ENCODE measurements at places on chromosomes 3 and 15.

- no peak for DNase-seq
Observed at GRCh38 chr15:91783008-91783407, 70.5 kb upstream of the SLCO3A1 start.

GRCh38 chr3:127675651-127676391 is 3.1 kb downstream of the ABTB1 start:
- DNase-seq: no peak

DNA sequence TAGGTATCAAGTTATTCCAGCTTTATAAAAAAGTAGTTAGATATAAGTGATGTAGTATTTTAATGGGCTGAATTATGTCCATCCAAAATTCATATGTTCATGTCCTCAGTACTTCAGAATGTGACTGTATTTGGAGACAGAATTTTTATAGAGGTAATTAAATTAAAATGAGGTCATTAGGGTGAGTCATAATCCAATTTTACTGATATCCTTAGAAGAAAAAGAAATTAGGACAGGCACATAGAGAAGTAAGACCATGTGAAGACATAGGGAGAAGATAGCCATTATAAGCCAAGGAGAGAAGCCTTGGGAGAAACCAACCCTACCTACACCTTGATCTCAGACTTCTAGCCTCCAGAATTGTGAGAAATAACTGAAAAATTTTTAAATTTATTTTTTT is 30.3 kb downstream of the RAP2B start:
- DNase-seq: no peak

- no peak for DNase-seq
Observed at GRCh38 chr15:52382647-52383046, 87.0 kb upstream of the MYO5C start.

GRCh38 chr15:46713045-46713444 is 1004.3 kb upstream of the SEMA6D start:
- DNase-seq: no peak

GRCh38 chr3:101926594-101927105 is 77.3 kb downstream of the NFKBIZ start:
- DNase-seq: no peak

GRCh38 chr15:52738311-52738710 is 51.8 kb downstream of the ONECUT1 start:
- no peak for DNase-seq

DNA sequence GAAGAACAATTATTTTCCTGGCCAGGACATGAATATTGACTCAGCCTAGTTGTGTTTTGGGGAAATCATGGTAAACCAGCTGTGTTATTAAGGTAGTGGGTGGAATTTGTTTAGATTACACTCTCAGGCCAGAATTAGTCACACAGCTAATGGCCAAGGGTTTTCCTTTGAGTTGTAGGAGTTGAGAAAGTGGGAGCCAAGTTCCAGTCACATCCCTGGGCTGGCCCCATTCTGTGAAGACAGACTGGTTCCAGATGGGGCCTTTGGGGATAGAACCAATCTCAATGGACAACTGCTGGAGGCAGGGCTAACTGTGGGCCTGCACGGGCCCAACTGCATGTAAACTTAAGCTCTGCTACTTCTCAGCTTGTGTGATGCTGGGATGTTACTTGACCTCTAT is 1.4 kb upstream of the RASL12 start:
- no peak for DNase-seq

DNA sequence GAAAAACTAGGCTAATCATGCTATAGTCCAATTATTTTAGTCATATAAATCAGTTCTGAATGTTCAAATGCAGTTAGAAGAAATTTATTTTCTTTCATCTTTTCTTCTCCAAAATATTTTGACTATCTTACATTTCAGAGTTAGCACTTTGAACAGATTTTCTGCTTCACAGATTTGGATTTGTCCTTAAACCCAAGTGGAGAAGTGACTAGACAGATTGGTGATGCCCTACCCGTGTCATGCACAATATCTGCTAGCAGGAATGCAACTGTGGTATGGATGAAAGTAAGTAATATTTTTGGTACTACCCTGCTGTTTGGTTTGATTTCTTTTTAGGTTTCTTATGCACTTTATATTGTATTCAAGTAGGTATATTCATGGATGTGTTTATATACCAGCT is 178.3 kb downstream of the ALCAM start:
- DNase-seq: no peak

- no peak for DNase-seq
Observed at GRCh38 chr3:12444582-12445471, 39.5 kb upstream of the TSEN2 start.

DNA sequence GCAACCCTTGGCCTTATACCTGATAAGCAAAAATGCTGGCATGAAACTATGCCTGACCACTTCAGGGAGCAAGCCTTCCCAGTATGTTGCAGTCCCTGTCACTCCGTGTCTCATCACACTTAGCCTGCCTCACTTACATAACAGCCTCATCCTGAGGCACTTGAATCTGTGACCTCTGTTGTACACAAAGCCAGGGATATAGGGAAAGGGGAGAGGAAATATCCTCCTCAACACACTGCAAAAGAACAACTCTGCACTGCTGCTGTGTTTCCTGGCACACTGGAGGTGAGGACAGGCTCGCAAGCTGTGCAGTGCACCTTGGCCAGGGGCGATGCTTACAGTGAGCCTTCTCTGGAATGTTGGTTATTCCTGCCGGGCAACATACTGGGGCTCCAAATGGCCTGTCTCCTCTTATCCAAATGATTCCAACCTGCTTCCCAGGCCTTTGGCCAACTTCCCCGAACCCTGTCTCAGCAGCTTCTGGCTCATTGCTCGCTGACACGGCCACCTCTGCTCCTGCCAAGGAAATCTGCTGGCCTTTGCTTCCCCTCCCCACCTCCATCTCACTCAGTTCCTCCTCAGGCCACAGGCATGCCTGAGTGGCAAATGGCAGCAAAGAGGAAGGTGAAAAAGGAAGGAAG is 109.2 kb downstream of the CD47 start:
- DNase-seq: no peak

GRCh38 chr3:141575879-141576743 is 89.3 kb downstream of the RASA2 start:
- DNase-seq: no peak

- DNase-seq: no peak
Observed at GRCh38 chr3:157232141-157232540, 72.2 kb upstream of the CCNL1 start.

DNA sequence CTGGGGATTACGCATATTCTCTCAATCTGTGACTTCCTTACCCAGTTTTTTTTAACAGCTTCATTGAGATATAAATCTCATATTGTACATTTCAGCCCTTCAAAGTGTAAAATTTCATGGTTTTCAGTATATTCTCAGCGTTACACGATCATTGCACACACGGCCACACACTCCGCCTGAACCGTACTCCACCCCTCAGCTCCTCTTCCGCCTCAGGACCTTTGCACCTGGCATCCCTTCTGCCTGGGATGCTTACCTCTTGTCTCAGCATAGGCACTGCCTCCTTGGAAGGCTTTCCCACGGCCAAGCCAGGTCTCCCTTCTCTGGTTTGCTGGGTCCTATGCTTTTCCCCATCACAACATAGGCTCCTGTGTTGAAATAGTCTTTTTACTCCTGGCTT is 57.4 kb upstream of the NR2C2 start:
- DNase-seq: no peak

GRCh38 chr15:88605189-88606069 is 15.7 kb upstream of the AEN start:
- DNase-seq: no peak

GRCh38 chr15:47135267-47135666 is 582.0 kb upstream of the SEMA6D start:
- no peak for DNase-seq

DNA sequence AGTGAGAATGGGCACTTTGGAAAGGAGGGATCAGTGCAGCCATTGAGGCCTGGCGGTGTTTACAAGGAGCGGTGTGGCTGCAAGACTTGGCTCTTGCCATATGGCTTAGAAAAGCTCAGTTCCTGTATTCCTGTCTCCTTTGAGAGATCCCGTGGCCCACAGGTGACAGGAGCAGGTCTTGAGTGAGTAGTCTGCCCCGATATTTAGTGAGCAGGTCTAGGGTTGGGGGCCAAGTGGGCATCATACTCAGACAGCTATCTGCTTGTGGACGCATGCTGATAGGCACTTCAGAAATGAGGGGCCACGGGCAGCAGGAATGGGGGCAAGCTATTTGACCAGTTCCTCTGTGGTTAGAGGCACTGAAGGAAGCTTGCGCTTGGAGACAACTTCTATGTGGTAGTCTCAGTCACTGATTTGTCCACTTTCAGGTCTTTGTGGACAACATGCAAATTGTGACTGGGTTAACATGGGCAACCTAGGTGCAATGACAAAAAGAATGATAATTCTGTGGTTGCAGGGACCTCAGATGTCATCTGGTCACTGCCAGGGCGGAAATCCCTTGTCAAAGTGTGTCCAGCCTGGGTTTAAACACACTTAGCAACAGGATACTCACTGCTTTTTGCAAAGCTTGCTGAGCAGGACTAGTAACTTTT is 1.1 kb downstream of the TMED3 start:
- no peak for DNase-seq

GRCh38 chr3:110752307-110752706 is 319.3 kb upstream of the NECTIN3 start:
- DNase-seq: no peak

DNA sequence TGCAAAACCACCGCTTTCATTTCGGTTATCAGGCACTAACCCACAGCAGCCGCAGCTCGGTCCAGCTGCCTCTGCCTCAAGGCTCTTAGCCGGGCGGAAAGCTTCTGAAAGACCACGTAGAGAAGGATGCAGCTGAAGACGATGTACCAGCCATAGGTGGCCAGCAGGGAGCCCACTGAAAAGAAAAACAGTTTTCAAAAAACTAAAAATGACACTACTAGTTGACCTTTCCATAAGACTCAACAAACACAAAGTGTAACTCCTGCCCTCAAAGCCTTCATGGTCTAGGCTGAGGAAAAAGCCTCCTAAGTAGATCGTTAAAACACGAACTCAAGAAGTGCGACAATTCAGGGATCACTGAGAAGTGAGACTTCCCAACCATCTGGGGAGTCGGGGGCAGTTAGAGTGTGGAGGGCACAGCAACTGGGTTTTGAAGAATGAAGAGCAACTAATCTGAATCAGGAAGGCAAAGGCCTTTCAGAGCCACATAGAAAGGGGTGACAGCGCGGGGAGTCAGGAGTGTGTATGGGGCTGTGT is 716 bp downstream of the SELENOS start:
- no peak for DNase-seq

DNA sequence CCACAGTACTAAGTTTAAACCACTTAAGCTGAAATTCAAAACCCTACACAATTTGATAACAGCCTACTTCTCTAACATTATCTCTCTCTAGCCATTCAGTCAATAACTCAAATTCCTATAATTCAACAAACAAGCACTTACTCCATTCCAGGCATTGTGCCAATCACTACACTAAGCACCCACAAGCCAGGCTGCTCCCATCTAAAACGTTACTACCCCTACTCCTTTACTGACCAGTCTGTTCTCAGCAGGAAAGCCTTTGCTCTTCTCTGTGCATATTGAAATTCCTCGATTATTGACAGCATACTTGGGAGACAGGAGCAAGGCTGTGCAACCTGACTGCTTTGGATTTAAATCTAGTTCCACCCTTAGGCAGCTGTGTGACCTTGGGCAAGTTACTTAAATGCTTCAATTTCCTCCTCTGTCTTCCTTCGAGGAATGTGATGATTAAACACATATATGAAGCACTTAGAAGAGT is 177.2 kb upstream of the THBS1 start:
- no peak for DNase-seq

GRCh38 chr15:64828985-64829384 is 3.5 kb upstream of the PIF1 start:
- no peak for DNase-seq
